ENCODE measurements at places on chromosomes 7 and 10.

- peak; percentile 54 for ATAC-seq
Measured at GRCh38 chr7:27113991-27114769, 11.7 kb upstream of the HOXA2 start.

- no peak for ATAC-seq
Measured at GRCh38 chr7:36348256-36348655, 41.4 kb upstream of the ANLN start.

DNA sequence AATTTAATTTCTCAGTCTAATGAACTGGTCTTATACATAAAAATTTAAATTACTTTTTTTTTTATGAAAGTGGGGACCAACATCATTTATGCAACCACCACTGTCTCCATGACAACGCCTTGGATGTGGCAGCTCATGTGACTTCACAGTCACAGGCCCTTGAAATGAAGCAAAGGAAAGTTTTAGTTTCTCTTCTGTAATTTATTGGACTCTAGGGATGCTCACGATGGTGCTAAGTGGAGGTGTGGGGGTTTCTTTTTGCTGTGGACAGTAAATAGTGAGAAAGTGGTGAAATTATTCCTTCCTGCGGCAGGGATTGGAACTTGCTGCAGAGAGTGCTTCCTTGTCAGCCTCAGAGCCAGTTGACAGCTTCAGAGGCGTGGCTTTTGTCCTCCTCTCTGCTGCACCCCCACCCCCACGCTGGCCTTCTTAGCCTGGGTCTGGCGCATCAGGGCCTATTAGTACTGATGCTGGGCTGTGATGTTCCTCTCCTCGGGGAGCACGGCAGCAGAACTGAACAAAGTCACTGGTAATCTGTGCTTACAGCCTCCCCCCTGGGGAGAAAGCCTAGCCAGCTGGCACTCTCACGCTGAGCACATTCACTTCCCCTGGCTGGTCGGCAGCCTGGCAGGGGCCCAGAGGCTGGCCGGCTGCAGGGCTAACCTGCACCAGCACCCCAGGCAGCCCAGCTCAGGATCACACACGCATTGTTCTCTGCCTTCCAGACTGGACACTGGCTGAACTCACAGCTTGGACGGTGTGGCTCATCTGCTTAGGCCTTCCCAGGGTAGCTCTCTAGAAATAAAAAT is 517.5 kb upstream of the GALNT17 start:
- ATAC-seq, result peak; percentile 89

GRCh38 chr10:62651341-62651740 is 153.2 kb upstream of the ADO start:
- no peak for ATAC-seq

Data from gastroesophageal sphincter (tissue), 4 donors.